ENCODE measurements at places on chromosomes 4 and X. TPM values are rescaled to one million over a fixed set of nuclear protein-coding genes. Genes with fewer than 3 reads are reported as not detected.

Gene STK26
- total RNA-seq = 50.1 TPM

Gene HTRA3
- total RNA-seq = not detected

Gene TMPRSS11B
- not detected for total RNA-seq

Gene CTAG1A
- not detected for total RNA-seq

Gene P2RY8
- total RNA-seq = 122 TPM

All from naive thymus-derived CD4-positive, alpha-beta T cell (primary cell).